AG10803 (cell line): ENCODE measurements at places on chromosomes 3 and 15.
A peak's percentile ranks its signal among the peaks of the same experiment; 100 is the strongest.

DNA sequence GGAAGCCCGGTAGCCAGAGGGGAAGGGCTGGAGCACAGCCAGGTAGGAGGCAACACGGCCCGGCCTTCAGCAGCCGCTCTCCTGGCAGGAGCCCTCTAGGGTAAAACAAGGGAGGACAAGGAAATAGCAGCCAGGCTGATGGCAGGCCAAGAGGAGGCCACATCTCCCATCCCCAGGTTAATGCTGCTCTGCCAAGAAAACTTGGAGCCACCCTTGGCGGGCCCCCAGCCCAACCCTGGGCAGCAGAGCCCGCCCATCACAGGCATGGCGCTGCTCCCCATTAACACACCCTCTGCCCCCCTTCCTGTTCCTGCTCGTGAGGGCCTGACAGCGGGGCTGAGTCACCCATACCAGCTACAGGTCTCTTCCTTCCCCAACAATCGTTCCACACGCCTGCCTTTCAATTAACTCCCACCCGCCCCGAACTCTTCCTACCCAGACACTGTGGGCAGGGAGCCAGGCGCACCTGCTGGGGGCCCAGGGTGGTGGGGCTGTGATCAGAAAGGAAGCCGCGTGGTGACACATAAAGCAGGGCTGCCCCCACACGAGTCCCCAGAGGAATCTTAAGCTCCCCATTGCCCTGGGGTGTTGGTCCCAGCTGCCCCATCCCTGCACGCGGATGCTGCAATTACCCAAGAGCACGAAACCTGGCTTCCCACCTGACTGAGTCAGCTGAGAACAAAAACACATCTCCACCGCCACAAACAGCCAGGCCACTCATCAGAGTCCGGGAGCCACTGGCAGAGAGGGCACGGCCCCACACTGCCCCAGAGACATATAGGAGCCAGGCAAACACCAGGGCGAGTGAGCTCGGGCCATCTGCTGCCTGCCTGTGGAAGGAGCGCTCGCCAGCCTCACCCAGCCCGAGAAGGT is at the start of gene C15orf62:
C15orf62 (plus strand) TSS at position 707 of the 873 bp plus-strand sequence. CDS start 516 bp downstream, outside the sequence.
- DNase-seq = no peak

DNA sequence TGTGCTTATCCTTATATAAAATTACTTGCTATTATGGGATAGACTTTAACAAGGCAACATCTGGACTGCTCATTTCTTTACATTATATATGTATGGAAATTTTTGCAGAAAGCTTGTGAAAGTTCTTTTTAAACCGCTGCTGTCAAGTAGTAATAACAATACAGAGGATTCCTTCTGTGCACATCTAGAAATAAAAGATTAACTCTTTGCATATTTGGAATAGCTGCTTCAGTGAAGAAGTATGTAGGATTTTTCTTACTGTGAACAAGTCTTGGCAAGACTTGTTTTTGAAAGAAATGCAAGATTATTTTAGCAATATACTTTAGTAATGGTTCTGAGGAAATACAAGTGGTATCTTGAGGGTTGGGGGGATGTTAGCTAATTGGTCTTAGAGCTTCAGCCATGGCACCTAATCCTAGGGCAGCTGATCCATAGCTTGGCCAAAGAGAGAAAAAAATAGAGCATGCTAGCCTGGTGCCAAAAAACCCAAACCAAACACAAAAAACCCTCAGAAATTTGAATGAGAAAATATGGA is 4.3 kb downstream of the PRKCI start:
- DNase-seq = peak; percentile 43

GRCh38 chr3:148230473-148230872 is 467.2 kb upstream of the AGTR1 start:
- no peak for DNase-seq

- DNase-seq = peak; percentile 59
These were observed 86.0 kb upstream of the LPP start for GRCh38 chr3:188067932-188068331.

- DNase-seq = peak; percentile 59
These were observed 271.0 kb downstream of the GABRG3 start for GRCh38 chr15:27241943-27242342.

- DNase-seq = no peak
These were observed 22.9 kb downstream of the FOXP1 start for GRCh38 chr3:71560665-71561064.

GRCh38 chr3:78049521-78049920 is 1009.6 kb downstream of the ROBO2 start:
- DNase-seq = no peak

GRCh38 chr15:51229907-51230330 is 108.5 kb downstream of the CYP19A1 start:
- peak; percentile 56 for DNase-seq

DNA sequence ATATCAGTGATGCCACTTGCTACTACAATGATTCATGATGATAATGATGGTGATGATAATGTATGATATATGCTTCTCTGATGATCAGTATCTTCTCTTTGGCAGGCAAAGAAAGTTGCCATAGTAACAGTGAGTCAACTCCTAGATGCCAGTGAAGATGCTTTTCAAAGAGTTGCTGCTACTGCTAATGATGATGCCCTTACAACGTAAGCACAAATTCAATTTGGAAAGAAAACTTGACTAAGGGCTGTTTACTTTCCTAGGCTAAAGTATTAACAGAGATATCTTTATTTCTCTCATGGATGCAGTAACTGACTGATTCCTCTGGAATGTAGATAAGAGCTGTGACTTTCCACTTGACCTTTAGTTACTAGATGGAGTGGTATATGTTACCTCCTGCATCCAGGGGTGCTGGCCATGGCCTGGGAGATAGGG is 27.8 kb downstream of the ADGRG7 start:
- DNase-seq = no peak

DNA sequence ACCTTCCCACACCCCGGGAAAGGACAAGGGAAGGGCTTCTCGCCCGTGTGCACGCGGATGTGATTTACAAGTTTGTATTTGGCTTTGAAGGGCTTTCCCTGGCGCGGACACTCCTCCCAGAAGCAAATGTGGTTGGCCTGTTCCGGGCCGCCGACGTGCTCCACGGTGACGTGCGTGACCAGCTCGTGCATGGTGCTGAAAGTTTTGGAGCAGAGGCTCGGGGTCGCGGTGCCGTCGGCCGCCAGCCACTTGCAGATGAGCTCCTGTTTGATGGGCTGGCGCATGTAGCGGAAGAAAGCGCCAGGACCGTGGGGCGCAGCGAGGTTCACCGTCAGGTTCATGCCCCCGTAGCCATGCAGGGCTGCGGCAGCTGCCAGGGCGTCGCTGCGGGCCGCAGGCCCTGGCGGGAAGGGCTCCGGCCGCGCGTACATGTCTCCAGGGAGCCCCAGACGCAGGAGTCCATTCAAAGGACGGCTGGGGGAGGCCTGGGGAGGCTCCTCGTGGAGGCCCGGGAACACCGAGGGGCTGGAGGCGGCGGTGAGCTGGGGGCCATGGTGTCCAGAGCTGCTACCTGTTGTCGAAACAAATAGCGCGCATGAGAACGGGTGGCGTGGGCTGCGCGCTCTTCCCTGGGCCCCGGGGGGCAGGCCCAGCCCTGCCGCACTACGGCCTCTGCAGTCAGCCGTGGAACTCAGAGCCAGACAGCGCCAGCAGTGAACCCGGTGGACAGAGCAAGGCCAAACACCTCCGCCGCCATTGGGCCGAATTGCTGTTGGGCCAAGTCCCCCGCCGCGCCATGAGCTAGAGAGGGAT is 10.2 kb downstream of the ZIC4 start:
- DNase-seq = no peak

DNA sequence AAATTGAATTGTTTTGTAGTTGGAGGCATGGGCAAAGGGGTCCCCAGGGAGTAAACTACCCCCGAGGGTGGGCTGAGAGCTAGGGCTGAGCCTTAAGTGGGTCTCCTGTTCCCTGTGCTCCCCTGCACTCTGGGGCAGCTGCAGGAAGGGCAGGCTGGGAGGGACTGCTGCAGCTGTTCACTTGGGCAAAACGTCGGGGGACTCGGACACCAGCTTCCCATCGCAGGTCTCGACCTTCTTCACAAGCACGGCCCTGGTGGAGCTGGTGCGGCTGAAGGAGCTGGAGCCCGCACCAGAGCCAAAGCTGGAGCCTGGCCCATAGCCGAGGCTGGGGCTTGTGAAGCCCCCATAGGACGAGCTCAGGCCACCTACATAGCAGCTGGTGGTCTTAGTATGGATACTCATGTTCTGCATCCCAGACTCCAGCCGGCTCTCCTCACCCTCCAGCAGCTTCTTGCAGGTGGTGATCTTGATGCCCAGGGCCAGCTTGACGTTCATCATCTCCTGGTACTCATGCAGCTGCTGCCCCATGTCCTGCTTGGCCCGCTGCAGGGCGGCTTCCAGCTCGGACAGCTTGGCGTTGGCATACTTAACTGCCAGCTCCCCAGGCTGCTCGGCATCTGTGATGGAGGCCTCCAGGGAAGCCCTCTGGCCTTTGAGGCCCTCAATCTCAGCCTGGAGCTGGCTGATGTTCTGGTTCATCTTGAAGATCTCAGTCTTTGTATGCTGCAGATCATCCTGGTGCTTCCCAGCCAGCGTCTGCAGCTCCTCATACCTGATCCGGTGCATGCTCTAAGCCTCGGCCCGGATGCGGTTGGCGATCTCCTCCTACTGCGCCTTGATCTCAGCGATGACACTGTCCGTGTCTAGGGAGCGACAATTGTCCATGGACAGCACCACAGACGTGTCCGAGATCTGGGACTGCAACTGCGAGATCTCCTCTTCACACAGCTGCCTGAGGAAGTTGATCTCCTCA is 423.5 kb upstream of the ARPP21 start:
- DNase-seq = no peak

- no peak for DNase-seq
These were observed 524.7 kb downstream of the DIPK2A start for GRCh38 chr3:144496141-144496835.

GRCh38 chr15:71581398-71581930 is 228.9 kb upstream of the NR2E3 start:
- peak; percentile 13 for DNase-seq

DNA sequence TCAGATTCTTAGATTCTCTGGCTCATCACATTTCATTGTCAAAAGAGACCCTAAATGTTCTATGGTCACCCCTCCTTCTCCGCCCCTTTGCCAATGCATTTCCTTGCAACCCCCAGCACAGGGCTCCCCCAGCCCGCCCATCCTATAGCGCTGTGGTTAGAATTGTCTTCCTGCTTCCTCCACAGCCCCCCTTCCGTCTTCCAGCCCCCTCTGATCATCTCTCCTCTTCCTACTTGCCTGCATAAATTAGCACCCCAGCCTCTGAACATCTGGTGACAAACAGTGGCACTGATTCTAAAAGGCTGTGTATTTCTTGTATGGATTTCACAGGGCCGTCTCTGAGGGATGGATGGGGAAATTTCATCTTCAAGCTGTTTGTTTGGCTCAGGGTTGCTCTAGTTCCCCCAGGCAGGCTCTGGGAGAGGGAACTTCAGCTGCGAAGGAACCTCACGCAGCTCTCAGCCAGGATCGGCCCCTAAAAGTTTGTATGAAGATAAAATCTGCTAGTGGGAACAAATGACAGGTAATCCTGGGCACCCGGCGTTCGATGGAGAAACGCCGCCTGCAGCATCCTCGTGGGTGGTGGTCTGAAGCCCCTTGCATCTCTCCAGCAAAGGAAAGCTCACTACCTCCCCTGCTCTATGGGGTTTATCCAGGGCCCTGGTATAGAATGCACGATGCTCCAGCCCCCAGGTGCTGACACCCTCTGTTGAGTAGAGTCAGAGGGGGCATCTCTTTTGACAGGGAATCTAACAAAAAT is 83.0 kb downstream of the WNT7A start:
- DNase-seq = no peak

- no peak for DNase-seq
These were observed 632 bp upstream of the IDH3A start for GRCh38 chr15:78148392-78149067.

- DNase-seq = peak; percentile 71
These were observed 50.1 kb downstream of the CALML4 start for GRCh38 chr15:68154923-68155559.

DNA sequence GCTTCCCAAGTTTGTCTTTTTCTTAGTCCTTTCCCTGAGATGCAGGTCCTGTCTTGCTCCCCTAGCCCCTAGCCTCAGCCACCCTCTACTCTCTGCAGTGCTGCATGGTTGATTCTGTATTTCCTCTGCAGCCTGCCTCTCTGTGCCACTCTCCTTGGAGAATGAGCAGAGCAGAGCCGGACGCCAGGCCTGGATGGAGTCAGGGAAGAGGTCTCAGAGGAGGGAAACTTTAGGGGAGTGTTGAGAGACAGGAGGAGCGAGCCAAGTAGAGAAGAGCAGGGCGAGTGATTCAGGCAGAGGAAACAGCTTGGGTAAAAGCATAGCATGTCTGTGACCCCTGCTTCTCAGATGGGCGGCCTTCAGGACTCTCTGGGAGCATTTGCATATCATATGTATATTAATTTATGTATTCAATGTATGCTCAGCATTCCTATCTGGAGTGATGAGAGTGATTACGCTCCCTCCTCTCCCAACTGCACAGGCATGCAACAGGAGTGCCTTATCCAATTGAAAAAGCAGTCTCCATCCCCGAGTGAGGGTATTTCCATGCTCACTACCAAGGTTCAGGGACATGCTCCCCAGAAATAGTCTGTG is 166.7 kb downstream of the RORA start:
- no peak for DNase-seq

- DNase-seq = peak; percentile 59
These were observed 18.5 kb upstream of the C3orf62 start for GRCh38 chr3:49295489-49296058.

DNA sequence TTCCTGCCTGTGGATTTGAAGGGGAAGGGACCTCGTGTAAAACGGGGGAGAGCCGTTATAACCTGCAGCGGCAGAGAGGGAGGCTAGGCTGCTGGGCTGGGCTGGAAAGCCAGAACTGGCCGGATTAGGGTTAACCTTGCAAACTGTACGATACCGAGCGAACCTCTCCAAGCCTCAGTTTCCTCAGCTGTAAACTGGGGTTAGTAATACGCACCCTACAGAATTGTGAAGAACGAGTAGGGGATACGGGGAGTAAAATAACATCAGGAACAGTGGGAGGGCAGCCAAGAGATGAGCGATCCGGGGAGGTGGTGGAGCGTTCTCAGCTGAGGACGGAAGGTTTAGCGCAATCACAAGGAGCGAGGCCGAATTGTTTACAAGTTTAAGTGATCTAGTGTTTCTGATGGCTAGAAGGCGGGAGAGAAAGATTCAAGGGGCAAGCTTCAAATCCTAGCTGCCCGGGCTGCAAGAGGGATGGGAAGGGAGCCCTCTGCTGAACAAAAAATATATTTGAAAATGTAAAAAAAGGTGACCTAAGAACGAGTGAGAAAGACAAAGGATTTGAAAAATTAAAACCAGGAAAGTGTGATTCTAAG is 768 bp upstream of the SEMA5B start:
- DNase-seq = peak; percentile 75

DNA sequence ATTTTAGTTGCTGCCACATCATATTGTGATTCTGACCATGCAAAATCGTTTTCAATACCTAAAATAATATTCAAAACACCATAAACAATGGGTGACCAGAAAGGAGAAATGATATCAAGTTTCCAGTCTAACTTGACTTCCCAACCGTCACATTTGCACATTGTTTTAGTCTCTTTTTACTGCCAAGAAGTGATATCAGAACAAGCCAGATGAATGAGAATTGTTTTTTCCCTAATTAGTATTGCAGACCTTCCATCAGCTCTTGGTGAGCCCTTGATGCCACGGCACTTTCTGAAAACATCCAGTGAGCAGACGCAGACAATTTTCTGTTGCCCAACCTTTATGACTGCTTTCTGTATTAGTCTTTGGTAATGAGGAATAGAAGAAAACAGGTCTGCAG is 62.5 kb downstream of the SPATA16 start:
- DNase-seq = no peak

- DNase-seq = no peak
These were observed 8.6 kb downstream of the IRAK2 start for GRCh38 chr3:10173095-10173925.
